ENCODE measurements at places on chromosomes 5 and 9.
A peak's percentile ranks its signal among the peaks of the same experiment; 100 is the strongest.

DNA sequence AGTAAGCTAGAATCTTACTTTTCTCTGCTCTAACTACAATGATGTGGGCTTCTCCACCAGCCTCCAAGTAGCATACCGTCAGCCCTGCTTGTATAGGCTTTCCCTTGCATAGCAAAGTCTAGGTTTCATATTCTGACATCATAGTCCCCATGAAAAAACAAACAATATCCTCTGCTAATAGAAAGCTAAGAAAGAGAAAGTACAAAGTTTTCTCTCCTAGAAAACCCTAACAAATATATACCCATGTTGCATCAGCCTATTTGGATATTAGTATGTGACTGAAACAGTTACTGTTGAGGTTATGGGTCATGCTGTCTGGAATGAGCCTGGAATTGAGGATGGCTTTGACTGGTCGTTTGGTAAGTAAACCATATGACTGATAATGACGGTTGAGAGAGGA, 1696.0 kb downstream of the MAT2B start:
- no peak for DNase-seq

DNA sequence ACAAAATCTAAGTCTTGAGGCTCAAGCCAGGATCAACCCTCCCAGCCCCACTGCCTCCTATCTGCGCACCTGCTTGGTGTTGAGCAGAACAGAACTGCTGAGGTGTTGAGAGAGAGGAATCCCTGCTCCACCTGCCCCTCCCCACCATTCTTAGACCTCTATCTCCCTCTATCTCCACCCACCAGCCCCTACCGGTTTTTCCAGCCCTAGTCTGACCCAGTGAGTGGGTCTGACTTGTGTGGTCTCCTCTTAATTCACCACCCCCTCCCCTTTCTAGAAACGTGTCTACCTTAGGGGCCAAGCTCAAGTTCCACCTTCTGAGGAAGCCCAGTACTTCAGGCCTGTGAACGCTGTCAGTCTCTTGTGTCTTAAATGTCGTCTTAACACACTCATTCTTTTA, 93.7 kb downstream of the ARHGAP26 start:
- no peak for DNase-seq

DNA sequence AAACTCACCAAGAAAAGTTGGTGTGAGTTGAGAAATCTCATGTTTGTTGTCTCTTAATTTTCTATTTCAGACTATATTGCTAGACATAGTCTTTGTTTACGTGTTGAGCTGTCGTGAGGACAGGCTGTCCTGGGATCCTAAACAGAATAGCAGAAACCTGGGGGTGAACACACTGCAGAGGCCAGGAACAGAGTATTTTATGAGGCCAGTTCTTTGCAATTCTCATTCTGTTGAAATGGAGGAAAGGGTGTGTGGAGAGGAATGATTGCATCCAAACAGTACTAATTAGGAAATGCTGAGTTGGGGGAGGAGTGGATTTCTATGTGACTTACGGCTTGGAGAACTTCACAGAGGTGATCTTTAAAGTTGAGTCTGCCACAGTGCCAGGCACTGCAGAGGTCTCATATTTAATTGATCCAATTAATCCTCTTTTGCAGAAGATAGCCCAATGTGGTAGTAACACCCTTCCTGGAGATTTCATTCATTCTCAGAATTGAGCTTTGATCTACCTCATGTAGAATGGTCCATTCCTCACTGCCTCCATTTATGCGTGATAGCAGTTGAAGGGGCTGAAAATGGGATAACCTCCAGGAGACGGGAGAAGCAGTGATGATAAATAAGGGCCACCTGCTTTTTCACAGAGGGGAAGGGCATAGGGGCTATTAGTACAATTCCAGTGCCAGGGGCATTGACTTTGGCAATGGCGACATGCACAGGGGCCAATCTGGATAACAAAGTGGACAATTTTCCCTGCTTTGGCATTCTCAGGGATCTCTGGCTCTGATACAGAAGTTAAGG, 84.7 kb upstream of the TNFAIP8 start:
- DNase-seq = no peak

- no peak for DNase-seq
Measured at GRCh38 chr5:159975462-159976019, 33.4 kb upstream of the TTC1 start.

- no peak for DNase-seq
Measured at GRCh38 chr5:58930520-58930919, 347.6 kb downstream of the RAB3C start.

- DNase-seq = no peak
Measured at GRCh38 chr9:135647884-135648283, 8.5 kb upstream of the GLT6D1 start.

- no peak for DNase-seq
Measured at GRCh38 chr9:120161776-120162175, 418.2 kb downstream of the CDK5RAP2 start.

GRCh38 chr9:5352637-5353248, 13.1 kb upstream of the RLN1 start:
- DNase-seq = no peak

DNA sequence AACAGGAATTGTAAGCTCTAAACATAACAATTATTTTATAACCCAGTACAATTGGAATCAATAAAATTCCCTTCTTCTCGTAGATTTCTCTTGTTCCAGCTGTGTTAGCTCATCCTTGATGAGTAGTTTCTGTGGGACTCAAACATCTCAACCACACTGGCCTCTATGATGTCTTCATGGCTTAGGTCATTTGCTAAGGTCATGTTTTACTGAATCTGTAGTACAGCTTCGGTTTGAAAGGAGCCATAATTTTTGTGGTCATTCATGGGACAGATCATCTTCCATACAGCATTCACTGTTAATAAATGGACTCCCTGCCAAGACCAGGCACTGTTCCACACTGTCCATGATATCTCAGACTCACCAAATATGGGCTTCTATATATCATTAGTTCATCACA, 369.0 kb upstream of the RFX3 start:
- DNase-seq = no peak

GRCh38 chr9:104743376-104743985, 4.0 kb upstream of the NIPSNAP3A start:
- peak; percentile 41 for DNase-seq

- DNase-seq = no peak
Measured at GRCh38 chr9:107647141-107647540, 157.6 kb upstream of the KLF4 start.
